ENCODE measurements at places on chromosomes 5 and 9. TPM values are rescaled to one million over a fixed set of nuclear protein-coding genes. Genes with fewer than 3 reads are reported as not detected.

Gene BHMT2
- total RNA-seq = 60.6 TPM

Gene TMEM174
- total RNA-seq = not detected

Gene HACD4
- 2.2 TPM for total RNA-seq

Gene SNX24
- 14.9 TPM for total RNA-seq

Gene PPP2R2B
- 0.29 TPM for total RNA-seq

Gene C5orf47
- total RNA-seq = not detected

Gene PRR16
- total RNA-seq = 3.3 TPM

Gene NKD2
- total RNA-seq = 17.1 TPM

Gene TESK1
- total RNA-seq = 94.4 TPM

Gene SEMA6A
- 24.0 TPM for total RNA-seq

Gene FAM153A
- 1.0 TPM for total RNA-seq

Gene SWI5
- 16.0 TPM for total RNA-seq

Gene FBXW2
- 66.9 TPM for total RNA-seq

Gene SERINC5
- 40.7 TPM for total RNA-seq
